ENCODE measurements at places on chromosomes 1 and 21.

DNA sequence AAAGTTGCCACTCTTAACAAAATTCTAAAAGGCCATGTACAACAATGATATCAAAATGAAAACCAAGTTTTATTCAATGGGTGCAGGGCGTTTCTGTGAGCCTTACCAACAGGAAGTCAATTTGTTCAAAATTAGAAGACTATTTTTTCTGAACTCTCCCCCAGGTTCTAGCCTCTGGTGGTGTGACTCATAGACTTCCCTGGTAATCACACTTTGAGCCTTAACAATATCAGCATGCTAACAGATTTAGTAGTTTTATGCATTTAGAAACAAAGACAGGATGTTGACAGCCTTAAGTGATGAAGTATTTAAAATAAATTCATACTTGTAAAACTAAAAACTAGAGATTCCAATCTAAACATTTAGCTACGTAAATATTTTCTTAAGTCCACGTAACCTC is 88.4 kb downstream of the LRRC8C start:
- DNase-seq: peak; percentile 70

- DNase-seq: no peak
Measured at GRCh38 chr1:9315411-9316079, 22.9 kb downstream of the SPSB1 start.

- no peak for DNase-seq
Measured at GRCh38 chr1:41108696-41109275, 87.3 kb upstream of the SLFNL1 start.

GRCh38 chr1:166489670-166490436 is 323.1 kb upstream of the FAM78B start:
- peak; percentile 86 for DNase-seq

DNA sequence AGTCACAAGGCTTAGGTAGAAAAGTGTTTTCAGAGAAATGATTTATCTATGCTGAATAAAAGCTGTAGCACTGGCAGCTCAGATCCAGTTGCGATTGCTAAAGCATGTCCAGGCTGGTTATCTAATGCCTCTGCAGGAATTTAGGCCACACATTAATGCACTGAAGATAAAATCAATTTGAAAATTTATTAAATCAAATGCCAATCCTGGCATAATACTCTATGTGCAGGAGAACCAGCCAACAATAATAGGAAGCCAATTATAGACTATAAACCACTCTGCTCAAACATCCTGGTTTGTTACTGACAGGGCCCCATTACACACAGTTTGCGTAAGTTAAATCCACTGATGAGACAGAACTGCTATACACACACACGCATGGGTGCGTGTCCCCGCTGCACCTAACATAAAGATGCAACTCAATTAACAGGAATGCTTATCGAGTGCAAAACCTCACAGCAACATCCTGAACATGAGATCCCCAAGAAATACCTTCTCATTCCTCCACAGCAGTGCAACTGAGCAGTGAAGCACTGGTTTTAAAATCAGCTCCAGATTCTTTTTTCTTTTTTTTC is 40.6 kb downstream of the PTP4A2 start:
- DNase-seq: no peak

- no peak for DNase-seq
Measured at GRCh38 chr1:232382671-232383070, 247.3 kb downstream of the SIPA1L2 start.
